ENCODE measurements at places on chromosomes 4 and X.

DNA sequence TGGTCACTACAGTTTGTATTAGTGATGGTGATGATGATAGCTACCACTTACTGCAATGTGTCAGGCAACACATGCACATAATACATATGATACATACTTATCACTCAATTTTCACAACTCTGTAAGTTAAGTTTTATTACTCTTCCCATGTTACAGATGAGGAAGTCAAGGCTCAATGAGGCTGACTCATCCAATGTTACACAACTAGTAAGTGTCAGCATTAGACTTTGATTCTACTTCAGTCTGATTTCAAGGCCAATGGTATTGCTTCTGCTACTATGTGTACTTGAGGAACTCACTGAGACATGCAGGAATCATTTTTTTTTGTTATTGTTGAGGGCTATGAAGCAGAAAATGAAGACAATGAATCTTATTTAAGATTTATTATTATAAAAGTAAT lies 96.4 kb upstream of the TRPC5OS start:
- DNase-seq: no peak

GRCh38 chr4:173370130-173370476 lies 651 bp upstream of the SAP30 start:
- peak; percentile 1 for DNase-seq

DNA sequence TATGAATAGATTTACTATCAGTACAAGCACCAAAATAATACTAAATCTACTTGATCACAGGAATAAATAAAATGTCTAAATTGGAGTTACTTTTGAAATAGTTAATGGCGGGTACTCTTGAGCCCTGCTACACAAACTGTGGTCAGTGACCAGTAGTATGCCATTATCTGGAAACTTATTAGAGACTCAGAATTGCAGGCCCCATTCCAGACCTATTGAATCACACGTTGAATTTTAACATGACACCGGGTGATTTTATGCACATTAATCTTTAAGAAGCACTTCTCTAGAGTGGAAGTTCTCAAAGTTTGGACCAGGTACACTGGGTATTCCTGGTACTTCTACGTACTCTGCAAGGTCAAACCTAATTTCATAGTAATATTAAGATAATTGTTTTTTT lies 660.0 kb upstream of the POU3F4 start:
- no peak for DNase-seq

GRCh38 chr4:25938787-25939186 lies 24.8 kb downstream of the SMIM20 start:
- DNase-seq: peak; percentile 24

GRCh38 chr4:62952366-62952765 lies 1456.9 kb downstream of the TECRL start:
- DNase-seq: no peak

GRCh38 chrX:118807151-118808017 lies 16.2 kb upstream of the ZCCHC12 start:
- DNase-seq: no peak

DNA sequence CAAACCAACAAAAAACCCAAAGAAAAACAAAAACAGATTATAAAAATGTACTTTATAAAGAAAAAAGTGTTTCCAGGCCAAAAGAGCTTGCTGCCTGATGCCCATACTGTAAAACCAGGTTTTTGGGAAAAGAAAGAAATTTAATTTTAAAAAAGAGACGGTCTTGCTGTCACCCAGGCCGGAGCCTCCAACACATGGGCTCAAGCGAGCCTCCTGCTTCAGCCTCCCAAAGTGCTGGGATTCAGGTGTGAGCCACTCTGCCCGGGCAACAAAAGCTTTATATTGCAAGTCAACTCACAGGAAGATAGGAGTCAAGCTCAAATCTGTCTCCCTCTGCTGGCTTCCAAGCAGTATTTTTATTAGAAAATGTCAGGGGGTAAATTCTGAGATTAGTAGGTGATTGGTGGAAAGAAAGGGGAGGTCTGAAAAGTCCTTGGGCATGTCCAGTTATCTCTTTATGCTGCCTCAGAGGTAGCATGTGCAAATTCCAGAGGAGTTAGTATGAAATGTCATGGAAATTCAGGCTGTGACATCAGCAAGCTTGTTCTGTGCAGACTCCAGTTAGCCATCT lies 39.4 kb downstream of the MGST2 start:
- DNase-seq: no peak

GRCh38 chrX:76159453-76159852 lies 13.4 kb upstream of the PBDC1 start:
- DNase-seq: no peak

DNA sequence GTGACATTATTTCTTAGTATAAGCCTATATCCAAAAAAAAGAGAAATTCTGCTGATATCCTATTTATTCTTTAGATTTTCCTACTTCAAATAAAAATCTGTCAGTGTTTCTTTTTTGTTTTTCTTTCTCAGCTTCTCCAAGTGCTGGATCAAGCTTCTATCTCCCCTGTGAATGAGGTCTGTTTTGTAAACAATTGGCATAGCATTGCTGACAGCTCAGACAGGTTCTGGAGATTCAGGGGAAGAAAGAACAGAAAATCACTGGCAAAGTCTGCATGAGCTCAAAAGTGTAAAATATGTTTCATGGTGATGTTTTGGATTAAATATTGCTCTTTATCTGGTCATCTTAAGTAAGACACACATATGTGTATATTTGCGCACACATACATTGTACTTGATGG lies 492.0 kb upstream of the IGFBP7 start:
- DNase-seq: no peak

Data from GM19239 (cell line).